ENCODE measurements at places on chromosomes 2 and 18. TPM values are rescaled to one million over a fixed set of nuclear protein-coding genes. Genes with fewer than 3 reads are reported as not detected.

Gene SP140
- total RNA-seq: 0.36 TPM

DNA sequence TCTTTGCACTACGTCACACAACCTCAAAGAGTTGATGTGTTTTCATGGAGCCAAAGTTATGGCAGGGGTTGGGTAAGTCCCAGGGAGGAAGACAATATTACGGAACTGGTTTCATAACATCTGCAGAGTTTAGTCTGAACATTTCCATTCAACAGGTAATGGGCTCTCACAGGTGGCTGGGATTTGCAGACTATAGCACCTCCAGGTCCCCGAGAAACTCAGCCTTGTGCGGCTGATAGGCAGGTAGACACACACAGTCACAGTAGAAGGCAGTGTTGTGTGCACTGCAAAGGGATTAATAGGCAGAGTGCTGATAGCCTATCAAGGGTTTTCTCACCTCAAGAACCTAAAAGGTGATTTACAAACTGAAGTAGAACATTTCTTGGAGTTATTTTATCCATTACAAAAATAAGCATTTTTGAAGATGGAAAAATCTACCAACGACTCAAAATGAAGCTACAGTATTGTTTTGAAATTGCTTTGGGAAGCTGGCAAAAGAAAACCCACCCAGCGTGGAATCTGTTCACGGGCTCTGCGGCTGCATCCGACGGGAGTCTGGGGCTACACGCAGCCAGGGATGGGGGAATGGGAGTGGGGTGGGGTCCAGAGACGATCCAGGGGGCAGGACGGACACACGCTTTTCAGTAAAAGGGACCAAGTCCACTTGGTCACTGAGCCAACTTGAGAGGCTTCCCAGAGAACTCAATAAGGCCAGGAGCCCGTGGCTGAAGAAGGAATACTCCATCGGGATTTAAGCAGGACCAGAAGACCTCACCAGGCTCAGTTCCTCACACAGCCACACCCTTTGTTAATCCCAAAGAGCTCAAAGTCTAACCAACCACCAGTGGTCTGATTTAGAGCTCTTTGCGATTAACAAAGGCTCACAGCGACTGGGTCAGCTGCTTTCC, 82.9 kb downstream of the CHRNA1 start:
- peak; percentile 95 for DNase-seq

GRCh38 chr2:148965623-148966437, 72.7 kb upstream of the LYPD6B start:
- no peak for DNase-seq

DNA sequence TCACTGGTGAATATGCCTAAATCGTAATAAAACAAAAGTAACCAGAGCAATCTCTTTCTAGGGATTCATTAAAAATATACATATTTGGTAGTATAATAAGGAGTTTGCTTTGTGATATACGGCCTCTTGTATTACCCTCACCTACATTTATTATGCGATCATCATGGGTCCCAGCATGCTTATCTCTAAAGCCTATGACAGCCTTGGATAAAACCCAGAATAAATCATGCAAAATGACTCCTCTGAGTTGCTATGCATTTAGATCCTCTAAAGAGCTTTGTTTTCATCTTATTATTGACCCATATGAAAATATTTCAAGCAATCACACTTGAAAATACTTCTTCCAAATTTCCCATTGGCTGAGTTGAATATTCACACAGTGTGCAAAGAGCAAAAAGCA, 432.3 kb downstream of the SUCLG1 start:
- no peak for DNase-seq

- no peak for DNase-seq
These were observed 59.4 kb downstream of the ADCY3 start for GRCh38 chr2:24860631-24861030.

DNA sequence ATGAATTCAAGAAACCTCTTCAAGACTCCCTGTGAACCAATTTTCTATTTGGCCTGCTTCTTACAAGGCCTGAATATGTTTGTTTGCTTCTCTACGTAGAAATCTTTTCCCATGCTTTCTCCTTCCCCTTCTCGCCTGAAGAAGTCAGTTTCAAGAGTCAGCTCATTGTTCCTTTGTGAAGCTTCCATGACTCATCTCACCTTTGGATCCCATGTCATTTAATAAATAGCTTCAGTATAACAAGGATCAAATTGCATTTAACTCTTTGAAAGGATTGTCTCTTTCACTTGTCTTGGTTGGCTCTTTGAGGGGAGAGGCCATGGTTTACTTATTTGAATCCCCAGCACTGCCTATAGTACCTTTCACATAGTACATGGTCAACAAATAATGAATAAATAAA, 28.4 kb downstream of the CPS1 start:
- DNase-seq: no peak

DNA sequence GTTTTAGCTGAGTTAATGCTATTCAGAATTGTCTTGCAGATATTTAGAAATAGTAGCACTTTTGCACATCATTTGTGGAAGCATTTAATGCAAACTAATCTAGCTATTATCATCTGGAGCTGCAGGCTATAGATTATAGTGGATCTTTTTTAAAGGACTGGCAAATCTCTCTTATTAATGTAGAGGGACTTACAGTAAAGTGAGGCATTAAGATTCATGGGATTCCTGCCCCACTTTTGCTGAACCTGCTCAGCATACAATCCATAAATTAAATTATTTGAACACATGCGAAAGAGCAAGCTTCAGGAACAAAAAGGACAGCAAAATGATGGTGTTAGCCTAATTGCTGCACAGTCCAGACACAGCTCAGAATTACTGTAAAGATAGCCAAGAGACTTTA, 477.7 kb downstream of the DCDC2C start:
- DNase-seq: no peak

DNA sequence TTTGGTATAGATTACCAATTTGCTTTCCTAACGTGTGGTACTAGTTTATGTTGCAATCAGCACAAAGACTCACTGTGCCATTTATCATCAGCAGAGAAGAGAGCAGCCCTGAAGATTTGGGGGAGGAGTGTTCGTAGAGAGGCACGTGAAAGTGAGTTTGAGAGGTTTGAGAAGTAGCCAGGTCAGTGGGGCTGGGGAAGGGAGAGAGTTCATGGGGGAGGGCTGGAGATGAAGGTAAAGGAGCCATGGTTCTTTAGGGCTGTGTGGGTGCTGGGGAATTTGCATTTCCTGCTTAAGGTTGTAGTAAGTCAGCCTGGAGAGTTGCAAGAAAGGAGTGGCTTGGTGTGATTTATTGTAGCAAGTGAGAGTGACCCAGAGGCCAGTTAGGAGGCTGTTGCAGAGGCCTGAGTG, 172.1 kb downstream of the NEDD4L start:
- no peak for DNase-seq

Gene TANC1
- 34.7 TPM for total RNA-seq

GRCh38 chr18:12287684-12288402, 20.2 kb upstream of the TUBB6 start:
- DNase-seq: peak; percentile 96

- DNase-seq: peak; percentile 44
These were observed 88.8 kb downstream of the USP40 start for GRCh38 chr2:233477548-233478433.

Gene IL1RL1
- total RNA-seq: 0.29 TPM

- no peak for DNase-seq
These were observed 178.7 kb downstream of the NCKAP5 start for GRCh38 chr2:133389569-133389968.

Gene CYP27A1
- 25.0 TPM for total RNA-seq

Gene CAPN13
- not detected for total RNA-seq

DNA sequence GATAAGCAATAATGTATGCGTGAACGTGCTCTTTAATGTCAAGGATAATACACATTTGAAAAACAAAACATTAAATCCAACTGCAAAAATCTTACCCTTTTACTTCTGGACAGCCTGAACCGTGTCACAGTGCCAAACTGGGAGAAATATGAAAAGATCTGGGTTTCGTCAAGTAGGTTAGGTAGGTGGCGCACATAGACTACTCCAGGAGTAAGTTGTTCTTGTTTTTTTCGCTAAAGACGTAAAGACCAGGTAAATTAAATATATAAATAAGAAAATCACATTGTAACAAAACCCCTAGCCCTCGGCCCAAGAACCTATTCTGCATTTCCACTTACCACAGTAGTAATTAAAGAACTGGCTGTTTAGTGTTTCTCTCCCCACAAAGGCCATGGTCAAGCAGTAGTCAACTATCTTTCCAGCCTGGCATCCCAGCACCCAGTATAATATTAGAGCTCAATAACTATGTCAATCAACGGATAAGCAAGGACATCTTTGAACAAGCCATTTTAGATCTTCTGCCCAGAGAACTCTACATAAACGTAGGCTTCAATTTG, 1.1 kb downstream of the NIFK start:
- no peak for DNase-seq

DNA sequence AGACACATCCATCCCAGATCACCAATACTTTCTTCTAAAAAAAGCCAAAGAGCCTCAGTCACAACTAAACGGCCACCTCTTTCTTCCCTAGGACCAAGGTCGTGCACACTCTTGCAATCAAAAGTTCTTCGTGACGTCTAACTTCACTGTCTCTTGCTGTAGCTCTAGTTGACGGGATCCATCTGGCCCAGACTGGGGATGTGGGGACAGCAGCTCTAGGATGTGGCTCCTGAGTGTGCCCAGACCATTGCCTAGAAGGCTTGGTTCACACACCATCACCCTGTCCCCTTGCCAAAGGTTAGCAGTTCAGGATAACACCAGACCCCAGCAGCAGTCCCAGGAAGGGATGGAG, 98.2 kb downstream of the TNS1 start:
- peak; percentile 60 for DNase-seq

- DNase-seq: peak; percentile 94
These were observed 204.1 kb downstream of the CTIF start for GRCh38 chr18:48742706-48743475.

Gene EPAS1
- total RNA-seq: 260 TPM

DNA sequence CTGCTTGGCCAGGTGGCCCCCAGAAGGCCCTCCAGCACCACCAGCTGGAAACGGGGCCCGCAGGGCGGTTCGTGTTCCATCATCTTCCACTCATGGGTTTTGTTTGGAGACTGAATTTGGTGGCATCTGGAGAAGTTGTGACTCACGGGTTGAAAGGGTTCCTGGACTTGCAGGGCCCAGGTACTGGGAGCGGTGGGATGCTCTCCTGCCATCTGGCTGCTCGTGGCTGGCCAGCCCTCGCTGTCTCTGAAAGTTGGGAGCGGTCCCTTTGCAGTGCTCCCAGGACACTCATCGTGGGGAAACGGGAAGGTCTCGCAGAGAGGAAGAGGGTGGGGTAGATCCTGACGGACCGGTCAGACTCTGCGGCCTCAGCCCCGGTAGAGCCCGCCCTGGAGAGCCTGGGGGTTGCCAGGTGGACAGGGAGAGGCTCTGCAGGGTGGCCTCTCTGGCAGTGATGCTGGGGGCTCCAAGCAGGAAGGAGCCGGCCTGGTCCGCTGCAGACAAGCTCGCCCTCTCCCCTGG, 47.5 kb downstream of the TWIST2 start:
- DNase-seq: no peak

Gene KIF1A
- under 0.01 TPM for total RNA-seq

GRCh38 chr18:3472681-3473544, 22.9 kb downstream of the TGIF1 start:
- DNase-seq: no peak

Gene SPHKAP
- total RNA-seq: not detected

Gene ANO7
- 1.2 TPM for total RNA-seq

GRCh38 chr2:66013456-66013855, 421.5 kb upstream of the MEIS1 start:
- DNase-seq: no peak

DNA sequence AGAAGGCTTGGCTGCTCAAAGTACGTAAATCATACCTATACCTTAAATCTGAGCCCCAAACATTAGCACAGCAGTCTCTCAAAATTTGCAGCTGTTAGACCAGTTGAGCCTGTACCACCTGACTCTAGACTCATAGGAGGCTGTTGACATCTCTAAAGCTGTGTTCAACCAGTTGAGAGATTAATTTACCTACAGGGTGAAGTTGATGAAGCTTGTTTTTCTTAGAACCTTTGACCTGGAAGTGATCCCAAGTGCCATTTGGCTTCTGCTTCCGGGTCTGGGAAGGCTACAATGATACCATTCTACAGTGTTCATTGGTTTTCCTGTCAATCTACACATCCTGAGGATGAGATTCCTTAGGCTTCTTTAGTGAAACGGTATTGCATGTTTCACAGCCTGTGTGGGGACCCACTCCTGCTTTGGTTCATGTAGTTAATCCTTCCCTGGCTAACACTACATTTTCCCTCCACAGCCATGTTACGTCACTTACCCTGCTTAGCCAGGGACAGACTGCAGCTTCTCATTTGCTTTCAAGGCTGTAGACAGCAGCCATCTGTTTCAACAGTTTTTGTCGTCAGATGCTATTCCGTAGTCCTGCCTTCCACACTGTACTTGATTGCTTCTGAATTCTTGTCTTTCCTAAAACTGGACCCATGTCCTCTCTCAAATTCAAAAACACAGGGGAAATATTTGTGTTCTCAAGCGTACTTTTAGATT, 4.7 kb upstream of the IL1RL2 start:
- DNase-seq: no peak

DNA sequence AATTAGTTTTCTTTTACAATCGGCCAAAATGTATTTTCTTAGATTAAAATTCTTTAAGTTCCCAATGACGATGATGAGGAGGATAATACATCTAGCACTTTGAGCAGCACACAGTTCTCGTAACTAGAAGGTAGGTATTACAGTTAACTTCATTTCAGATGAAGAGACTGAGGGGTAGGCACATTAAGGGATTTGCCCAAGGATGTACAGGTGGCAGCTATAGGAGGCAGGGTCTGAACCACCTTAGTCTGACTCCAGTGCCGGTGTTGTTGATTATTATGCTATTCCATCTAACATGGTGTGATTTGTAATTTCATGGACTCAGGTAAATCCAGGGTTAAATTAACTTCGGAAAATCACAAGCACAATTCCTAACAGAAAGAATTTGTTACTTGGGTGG, 1.1 kb downstream of the CD28 start:
- DNase-seq: no peak

DNA sequence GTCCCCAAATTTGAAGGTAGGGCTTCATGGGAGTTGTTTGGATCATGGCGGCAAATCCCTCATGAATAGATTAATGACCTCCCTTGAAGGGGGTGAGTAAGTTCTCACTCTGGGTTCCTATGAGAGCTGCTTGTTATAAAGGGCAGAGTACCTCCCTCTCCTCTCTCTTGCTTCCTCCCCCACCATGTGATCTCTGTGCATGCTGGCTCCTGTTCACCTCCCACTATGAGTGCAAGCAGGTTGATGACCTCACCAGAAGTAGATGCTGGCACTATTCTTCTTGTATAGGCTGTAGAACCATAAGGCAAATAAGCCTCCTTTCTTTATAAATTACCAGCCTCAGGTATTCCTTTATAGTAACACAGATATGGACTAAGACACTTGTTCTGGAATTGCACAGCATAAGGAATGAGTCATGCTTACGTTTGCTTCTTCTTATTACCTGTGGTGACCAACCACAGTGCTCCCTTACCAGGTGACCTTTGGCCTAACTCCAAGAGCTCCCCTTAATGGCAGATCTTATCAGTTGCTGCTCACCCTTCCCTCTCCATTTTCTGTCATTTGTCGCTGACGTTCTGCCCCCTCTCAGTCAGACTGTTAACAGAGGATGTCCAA, 559.5 kb upstream of the GCFC2 start:
- DNase-seq: no peak

GRCh38 chr18:3457261-3457724, 7.3 kb downstream of the TGIF1 start:
- DNase-seq: no peak
